ENCODE measurements at places on chromosomes 16 and 17. TPM values are rescaled to one million over a fixed set of nuclear protein-coding genes. Genes with fewer than 3 reads are reported as not detected.

The CHTF8 gene
- total RNA-seq = 118 TPM

The DOC2A gene
- total RNA-seq = not detected

The RHBDF2 gene
- 482 TPM for total RNA-seq

The OTOP3 gene
- not detected for total RNA-seq

The RBFOX1 gene
- total RNA-seq = not detected

The SUMO2 gene
- total RNA-seq = 229 TPM

Data from B cell (primary cell).